ENCODE measurements at places on chromosomes 4 and X.

DNA sequence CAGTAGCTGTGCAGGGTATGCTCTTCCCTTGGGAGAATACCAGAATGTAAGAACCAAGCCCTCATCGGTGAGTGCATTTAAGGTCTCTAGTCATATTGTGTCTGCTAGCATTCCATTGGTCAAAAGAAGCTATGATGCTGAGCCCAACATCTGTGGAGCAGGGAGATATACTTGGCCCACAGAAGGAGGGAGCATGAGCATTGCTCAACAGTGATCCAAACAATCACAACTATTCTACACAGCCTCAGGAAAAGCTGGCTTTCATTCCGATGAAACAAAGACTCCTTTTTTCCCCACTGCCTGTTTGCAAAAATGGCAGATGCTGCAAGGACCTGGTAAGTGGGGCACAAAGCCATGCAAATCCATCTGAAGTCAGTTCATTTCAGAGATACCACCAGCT, 80.6 kb upstream of the DHX15 start:
- no peaks in the 10 kb centered on the region for H3K4me1 ChIP-seq
- H3K4me3 ChIP-seq = no peak overlapping the region
- no peak for DNase-seq
- no peaks in the 10 kb centered on the region for H3K36me3 ChIP-seq
- no peaks in the 10 kb centered on the region for H3K27me3 ChIP-seq
- H3K27ac ChIP-seq = no peak overlapping the region

DNA sequence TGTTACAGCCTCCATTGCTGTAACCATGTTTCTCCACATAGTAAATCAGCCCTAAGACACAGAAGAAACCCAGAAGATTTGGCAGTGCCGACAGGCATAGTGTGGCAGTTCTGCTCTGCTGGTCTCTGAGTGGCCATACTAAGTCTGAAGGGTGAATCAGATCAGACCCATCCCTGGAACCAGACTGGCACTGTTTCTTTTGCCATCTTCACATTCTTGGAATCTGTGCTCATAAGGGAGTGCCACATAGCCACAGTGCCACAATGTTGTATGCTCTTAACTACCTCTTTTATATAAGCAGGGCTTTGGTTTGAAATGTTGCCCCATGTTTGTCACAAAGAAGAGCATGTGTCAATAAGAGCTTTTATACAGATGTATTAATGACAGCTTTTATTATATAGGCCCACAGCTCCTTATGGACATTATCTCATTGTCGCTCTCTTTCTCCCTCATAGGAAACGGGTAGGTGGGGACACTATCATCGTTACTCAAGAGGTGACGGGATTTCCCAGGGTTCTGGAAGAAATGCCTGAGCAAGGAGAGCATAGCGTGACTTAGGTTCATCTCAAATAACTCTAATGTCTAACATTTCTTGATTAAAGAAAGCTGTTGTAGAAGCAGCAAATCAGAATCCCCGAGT, 128.2 kb downstream of the CBR4 start:
- peaks cover 12% of the 10 kb centered on the region for H3K4me1 ChIP-seq
- DNase-seq = no peak
- H3K27ac ChIP-seq = peak overlapping the region; percentile 62
- H3K36me3 ChIP-seq = no peaks in the 10 kb centered on the region

- H3K27me3 ChIP-seq = no peaks in the 10 kb centered on the region
- peaks cover 19% of the 10 kb centered on the region for H3K4me1 ChIP-seq
- no peak for DNase-seq
Measured at GRCh38 chrX:48826876-48827653, 752 bp downstream of the ERAS start.

DNA sequence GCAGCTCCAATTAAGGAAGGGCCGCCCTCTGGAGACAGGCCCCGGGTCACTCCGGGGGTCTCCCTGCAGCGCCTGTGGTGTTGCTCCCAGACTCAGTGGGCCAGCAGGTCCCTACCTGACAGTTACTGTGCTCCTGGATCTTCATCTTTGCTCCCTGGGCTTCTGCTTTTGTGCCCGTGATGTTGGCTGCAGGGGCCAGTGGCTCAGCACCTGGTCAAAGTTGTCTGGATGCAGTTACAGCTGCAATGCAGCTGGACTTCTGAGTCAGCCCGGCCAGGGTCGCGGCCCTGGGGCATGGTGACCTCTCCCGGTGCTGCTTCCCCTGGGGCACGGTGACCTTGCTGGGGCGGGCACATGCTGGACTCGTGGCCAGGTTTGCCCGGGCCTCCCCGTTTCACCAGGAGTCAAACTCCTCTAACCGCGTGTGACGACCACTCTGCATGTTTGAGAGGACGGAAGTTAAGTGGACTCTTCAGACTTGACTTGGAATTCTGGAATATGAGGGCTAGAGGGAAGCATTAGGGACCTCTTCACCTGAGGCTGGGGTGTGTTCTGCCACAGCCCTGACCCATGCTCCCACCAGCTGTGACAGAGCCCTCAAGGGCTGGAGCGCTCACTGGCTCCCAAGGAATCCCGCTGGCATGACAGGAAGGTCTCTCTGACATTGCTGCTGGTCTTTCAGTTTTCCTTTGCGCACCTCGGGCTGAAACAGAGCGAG, 3.7 kb downstream of the CTAG2 start:
- no peaks in the 10 kb centered on the region for H3K4me1 ChIP-seq
- no peak for DNase-seq
- no peak overlapping the region for H3K4me3 ChIP-seq

GRCh38 chrX:81377329-81377728, 175.4 kb downstream of the SH3BGRL start:
- no peaks in the 10 kb centered on the region for H3K36me3 ChIP-seq
- no peaks in the 10 kb centered on the region for H3K27me3 ChIP-seq
- H3K27ac ChIP-seq = no peak overlapping the region
- no peak for DNase-seq

DNA sequence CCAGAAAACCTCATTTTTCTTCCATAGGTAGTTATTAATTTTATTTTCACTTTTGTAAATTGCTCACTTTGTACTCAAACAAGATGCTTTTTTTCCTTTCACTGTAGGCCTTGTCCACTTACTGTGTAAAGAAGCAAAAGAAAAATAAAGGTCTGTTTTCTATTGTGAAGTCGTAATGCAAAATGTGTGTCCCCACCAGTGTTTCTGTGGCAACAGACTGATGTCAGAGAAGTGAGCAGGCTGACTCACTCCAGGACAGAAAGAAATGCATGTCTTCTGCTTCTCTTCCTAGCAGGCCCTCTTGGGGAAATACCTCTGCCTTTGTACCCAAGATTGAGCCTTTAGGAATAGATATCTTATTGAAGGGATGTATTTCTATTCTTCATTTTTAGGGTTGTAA, 30.3 kb downstream of the INPP4B start:
- no peaks in the 10 kb centered on the region for H3K4me1 ChIP-seq
- no peak overlapping the region for H3K27ac ChIP-seq
- DNase-seq = no peak
- no peaks in the 10 kb centered on the region for H3K27me3 ChIP-seq
- no peaks in the 10 kb centered on the region for H3K36me3 ChIP-seq

DNA sequence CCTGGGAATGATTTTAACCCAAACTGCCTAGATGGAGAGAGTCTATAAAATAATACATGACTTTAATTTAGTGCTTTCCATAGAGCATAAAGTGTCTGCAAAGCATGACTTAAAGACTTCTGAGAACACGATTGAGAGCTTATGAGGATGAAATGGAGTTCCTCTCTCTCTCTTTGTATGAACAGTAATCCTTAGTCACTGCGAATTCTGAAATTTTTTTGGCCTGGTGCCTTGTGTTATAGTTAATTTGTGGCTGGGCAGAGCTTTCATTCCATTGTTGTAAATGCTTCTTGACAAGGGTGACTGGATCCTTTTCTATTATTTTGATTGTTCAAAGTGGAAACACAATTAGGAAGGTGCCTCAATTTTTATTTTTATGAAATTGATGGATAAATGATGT, 179.5 kb downstream of the CEP135 start:
- no peak overlapping the region for H3K4me3 ChIP-seq
- DNase-seq = no peak
- no peaks in the 10 kb centered on the region for H3K36me3 ChIP-seq
- peaks cover 12% of the 10 kb centered on the region for H3K4me1 ChIP-seq

GRCh38 chr4:152806501-152807125, 26.9 kb downstream of the ARFIP1 start:
- no peak overlapping the region for H3K4me3 ChIP-seq
- no peak overlapping the region for H3K27ac ChIP-seq
- peaks cover 10% of the 10 kb centered on the region for H3K4me1 ChIP-seq
- no peaks in the 10 kb centered on the region for H3K36me3 ChIP-seq
- DNase-seq = no peak

GRCh38 chrX:117982694-117983392, 133.8 kb downstream of the KLHL13 start:
- H3K36me3 ChIP-seq = no peaks in the 10 kb centered on the region
- DNase-seq = no peak
- H3K27me3 ChIP-seq = no peaks in the 10 kb centered on the region
- H3K4me3 ChIP-seq = no peak overlapping the region
- no peaks in the 10 kb centered on the region for H3K4me1 ChIP-seq

GRCh38 chr4:81195475-81195874, 19.5 kb downstream of the PRKG2 start:
- no peak overlapping the region for H3K4me3 ChIP-seq
- H3K27me3 ChIP-seq = no peaks in the 10 kb centered on the region
- no peaks in the 10 kb centered on the region for H3K36me3 ChIP-seq
- H3K4me1 ChIP-seq = no peaks in the 10 kb centered on the region

DNA sequence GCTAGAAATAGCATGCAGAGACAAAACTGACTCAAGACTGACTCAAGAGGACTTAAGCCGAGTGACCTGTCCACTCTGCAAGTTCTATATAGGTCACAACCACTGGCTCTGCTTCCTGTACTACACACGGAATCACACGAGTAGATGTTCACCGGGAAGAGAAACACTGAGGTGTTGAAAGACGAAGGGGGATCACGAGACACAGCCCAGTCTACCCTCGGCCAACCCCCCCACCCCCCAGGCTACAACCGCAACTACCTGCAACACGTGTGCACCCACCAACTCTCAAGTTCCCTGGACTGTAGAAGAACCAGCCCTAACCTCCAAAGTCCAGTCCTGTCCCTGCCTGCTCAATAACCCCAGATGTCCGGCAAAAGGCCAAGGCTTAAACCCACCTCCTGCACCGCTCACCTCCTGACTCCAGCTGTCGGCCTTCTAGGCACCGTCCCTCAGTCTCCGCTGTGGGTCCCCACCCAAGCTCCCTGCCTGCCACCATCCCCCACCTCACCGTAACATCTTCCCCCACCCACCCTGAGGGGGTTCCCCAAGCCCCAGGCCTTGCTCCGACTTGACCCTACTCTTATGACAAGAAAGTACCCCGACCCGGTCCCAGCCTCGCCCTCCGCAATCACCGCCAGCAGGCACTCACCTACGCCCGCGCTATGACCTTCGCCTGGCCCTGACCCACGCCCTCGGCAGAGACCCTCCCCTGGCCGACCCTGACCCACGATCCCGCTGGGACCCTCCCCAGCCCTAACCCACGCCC, 739 bp downstream of the GAK start:
- no peaks in the 10 kb centered on the region for H3K36me3 ChIP-seq
- H3K4me3 ChIP-seq = peak overlapping the region; percentile 99
- H3K27ac ChIP-seq = peak overlapping the region; percentile 98
- H3K27me3 ChIP-seq = no peaks in the 10 kb centered on the region

DNA sequence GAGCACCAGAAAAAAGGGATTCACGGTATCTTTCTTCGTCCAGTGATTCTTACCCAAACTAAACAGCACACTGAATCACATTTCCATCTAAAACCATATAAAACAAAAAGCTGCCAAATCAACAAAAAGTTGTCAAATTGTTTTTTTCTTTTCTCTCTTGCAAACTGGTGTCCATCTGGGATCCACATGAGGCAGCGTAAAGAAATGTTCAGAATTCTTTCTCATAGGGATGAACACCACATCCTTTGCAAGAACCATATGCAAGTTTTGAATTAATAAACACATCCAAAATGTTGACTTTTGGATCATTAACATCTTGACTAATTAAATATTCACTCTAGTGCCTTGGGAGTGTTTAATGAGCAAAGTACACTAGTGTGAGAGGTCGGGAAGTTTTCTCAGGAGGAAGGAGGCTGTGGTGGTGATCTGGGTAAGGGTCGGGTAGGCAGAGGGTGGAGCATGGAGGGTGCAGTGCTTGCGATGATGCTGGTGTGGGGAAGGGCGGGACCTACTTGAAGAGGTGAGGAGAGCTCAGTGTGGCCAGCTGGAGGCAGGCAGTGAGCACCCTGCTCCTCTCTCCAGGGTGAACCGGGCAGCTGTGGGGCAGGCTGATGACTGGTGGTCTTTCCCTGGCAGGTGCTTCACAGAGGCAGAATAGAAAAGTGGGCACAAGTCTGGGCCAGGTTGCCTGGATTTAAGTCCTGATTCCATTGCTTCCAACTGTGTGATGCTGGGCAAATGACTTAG, 72.8 kb downstream of the NSUN7 start:
- H3K4me1 ChIP-seq = no peaks in the 10 kb centered on the region
- no peak overlapping the region for H3K4me3 ChIP-seq
- no peak overlapping the region for H3K27ac ChIP-seq

GRCh38 chr4:26766141-26766540, 94.5 kb upstream of the STIM2 start:
- no peaks in the 10 kb centered on the region for H3K27me3 ChIP-seq
- H3K36me3 ChIP-seq = peaks cover 1% of the 10 kb centered on the region
- H3K4me3 ChIP-seq = no peak overlapping the region
- H3K27ac ChIP-seq = no peak overlapping the region

- H3K4me1 ChIP-seq = no peaks in the 10 kb centered on the region
- no peaks in the 10 kb centered on the region for H3K36me3 ChIP-seq
- H3K27me3 ChIP-seq = no peaks in the 10 kb centered on the region
- no peak overlapping the region for H3K4me3 ChIP-seq
- H3K27ac ChIP-seq = no peak overlapping the region
Measured at GRCh38 chr4:71635139-71635748, 148.6 kb downstream of the GC start.

DNA sequence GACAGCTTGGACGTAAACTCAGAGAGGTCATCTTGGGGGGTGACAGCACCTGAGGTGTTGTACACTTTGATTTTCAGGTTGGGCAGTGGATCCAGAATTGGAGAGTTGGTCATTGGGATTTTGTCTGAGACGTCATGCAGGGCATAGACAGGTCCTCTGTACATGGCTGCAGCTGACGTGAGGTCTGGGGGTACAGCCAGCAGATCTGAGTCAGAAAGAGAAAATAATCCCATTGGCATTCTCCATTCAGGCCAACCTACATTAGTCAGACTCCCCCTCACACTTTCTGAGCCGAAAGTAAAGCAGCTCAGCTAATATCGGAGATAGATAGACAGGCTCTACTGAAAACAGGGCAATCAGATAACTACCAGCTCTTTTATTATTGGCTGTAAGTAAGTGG, 329.7 kb downstream of the UNC5C start:
- H3K4me3 ChIP-seq = no peak overlapping the region
- no peaks in the 10 kb centered on the region for H3K27me3 ChIP-seq
- H3K4me1 ChIP-seq = no peaks in the 10 kb centered on the region
- no peak for DNase-seq

- H3K4me1 ChIP-seq = peaks cover 12% of the 10 kb centered on the region
- H3K27ac ChIP-seq = no peak overlapping the region
- DNase-seq = no peak
Measured at GRCh38 chr4:100936661-100937375, 410.5 kb downstream of the PPP3CA start.

- H3K27me3 ChIP-seq = no peaks in the 10 kb centered on the region
- H3K4me1 ChIP-seq = no peaks in the 10 kb centered on the region
Measured at GRCh38 chrX:70970482-70970995, 39.6 kb upstream of the SLC7A3 start.
